Activated CD8-positive, alpha-beta memory T cell treated with anti-CD3 and anti-CD28 coated beads for 48 hours (primary cell): ENCODE measurements at places on chromosomes 16 and 17.

- no peak for DNase-seq
These were observed 144.7 kb upstream of the IRX3 start for GRCh38 chr16:54431041-54431996.

DNA sequence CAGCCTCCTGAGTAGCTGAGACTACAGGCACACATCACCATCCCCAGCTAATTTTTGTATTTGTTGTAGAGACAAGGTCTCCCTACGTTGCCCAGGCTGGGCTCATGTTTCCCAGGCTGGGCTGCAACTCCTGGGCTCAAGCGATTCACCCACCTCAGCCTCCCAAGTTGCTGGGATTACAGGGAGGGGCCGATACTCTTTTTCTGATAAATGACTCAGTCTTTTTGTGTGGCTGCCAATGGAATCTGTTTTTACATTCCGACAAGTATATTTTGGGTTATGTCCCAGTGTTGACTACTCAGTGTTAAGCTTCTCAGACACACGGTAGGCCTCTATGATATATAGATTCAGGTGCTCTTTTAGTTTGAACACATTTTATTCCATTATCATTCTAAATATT is 58.1 kb downstream of the SLFN11 start:
- DNase-seq, result no peak

DNA sequence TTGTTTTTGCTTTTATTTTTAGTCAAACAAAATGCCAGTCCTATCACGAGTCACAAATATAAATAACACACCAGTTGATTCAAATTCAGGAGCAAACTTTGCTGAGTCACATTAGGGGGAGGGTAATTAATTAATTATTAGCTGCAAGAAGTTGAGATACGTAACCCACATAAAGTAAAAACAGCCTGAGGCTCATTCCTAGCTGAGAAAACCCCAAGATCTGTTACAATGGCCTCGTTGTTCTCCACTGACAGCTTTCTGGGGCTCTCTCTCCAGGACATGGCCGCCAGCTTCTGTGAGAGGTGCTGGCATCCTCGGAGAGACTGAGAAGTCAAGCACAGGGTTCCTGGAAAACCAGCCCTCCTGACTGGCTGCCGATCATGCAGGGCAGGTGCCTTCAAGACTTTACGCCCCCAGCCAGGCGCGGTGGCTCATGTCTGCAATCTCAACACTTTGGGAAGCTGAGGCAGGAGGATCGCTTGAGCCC is 11.1 kb downstream of the RAB40B start:
- DNase-seq, result no peak

- no peak for DNase-seq
These were observed 104.7 kb downstream of the LITAF start for GRCh38 chr16:11481987-11482386.

DNA sequence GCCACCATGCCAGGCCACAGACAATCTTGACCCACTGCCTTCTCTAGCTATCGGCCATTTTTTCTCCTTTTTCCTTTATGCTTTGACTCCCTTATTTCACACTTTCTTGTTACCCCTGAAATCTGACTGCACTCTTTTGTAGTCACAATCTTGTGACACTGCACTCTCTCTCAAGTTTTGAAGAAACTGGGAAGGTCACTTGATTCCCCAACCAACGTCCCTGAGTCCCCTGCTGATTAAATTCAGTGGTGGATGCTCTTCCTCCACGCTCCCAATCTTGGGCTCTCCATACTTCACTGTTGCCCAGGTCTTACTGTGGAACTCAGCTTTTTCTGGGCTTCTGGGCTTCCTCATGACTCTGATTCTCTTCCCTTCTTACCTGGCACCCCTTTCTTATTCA is 33.9 kb downstream of the PECAM1 start:
- no peak for DNase-seq

DNA sequence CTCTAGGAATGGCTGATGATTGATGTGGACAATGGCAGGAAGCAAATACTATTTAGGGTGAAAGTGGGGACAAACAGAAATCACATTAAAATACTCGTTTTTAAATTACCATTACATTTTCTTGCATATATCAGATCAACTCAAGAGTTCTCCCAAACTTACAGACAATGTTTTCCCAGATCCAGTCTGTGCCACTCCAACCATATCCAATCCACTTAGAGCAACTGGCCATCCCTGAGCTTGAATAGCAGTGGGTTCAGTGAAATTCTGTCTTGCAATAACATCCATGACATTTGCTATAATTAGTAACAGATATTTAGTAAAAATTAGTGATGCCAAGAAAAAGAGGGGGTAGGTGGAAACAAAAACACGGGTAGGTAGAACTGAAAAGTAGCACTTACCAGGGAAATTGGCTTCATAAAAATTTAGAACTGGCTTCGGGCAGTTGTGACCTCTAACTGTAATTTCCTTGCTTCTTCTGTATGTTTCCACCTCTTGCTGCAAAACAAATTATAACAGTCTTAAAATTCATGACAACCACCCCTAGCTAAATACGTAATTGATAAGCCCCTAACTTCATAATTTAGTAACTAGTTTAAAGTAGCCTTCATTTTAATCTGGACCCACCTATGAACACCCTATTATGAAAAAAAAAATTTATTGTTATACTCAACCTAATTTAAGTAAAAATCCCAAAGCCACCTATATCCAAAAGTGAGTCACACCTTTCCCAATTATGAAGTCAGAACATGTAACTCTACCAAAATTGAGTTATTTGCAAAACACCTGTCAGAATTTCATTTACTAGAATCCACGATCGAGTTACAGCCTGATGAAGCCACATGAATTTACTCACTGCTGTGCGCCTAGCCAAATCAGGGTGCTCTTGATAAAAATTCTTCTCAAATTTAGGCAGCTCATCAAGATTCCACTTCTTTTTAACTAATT is 2.0 kb downstream of the DDX5 start:
- DNase-seq, result no peak

- DNase-seq, result peak; percentile 49
These were observed at the start of gene SEZ6 for GRCh38 chr17:29005936-29006511. TSS of gene SEZ6 (minus strand) at chr17:29006033. CDS start at chr17:29005869, 164 bp downstream.

DNA sequence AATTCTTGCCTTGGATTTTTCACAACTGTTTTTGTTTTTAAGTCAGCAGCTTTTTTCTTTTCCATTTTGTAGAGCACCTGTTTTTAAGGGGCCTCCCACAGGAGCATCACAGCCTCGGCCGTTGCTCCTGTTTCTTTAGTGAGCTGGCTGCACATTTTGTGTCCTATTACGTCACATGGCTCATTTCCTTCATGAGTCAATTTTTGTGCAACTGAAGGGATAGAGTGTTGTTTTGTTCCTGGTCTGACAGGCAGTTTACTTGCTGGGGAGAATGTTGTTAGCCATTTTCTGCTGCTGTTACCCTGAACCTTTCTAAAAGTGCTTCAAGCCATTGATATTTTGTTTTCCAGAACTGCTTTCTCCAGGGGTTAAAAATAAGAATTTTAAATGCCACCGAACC is 45.0 kb upstream of the CRISPLD2 start:
- no peak for DNase-seq

DNA sequence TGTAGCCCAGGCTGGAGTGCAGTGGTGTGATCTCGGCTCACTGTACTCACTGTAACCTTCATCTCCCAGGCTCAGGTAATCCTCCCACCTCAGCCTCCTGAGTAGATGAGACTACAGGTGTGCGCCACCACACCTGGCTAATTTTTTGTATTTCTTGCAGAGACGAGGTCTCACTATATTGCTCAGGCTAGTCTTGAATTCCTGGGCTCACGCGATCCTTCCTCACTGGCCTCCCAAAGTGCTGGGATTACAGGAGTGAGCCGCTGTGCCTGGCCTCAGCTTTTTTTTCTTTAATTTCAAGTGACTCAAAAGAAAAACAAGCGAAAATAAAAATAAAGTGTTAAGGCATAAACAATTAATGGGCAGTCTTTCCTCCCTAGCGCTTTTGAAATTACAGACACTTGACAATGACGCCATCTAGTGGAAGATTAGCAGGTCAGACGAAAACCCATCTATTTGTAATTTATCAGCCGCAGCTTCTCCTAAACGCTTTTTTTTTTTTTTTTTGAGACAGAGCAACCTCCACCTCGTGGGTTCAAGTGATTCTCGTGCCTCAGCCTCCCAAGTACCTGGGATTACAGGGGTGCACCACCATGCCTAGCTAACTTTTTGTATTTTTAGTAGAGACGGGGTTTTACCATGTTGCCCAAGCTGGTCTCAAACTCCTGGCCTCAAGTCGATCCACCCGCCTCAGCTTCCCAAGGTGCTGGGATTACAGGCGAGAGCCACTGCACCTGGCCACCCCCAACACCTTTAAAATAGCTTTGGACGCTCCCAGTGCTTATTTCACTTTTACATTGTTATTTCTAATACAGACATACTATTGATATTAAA is 28.1 kb upstream of the PECAM1 start:
- no peak for DNase-seq

DNA sequence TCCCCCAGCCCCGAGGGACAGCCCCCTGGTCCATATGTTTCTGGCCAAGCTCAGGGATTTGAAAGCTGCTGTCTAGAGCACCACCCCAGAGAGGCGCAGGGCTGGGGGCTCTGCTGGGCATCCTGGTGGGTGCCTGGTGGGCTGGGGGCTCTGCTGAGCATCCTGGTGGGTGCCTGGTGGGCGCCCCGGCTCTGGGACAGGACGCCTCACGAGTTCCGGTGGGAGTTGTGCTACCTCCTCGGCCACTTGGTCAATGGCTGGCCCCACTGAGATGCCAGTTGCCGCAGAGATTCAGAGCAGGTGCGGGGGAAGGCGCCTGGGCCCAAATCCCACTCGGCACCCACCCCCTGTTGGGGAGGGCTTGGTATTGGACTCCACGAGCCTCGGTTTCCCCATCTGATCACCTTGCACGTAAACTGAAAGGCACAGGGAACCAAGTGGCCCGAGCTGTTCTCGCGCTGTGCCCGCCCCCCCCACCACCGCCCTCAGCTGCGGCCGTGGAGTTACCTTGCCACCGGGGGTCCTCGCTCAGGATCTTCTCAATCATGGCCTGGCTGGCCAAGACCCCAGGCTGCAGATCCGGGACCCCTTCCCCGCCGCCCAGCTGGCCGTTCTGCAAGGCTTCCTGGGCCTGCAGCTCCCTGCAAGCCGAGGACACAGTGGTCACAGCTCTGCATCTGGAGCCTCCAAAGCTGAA is 13.3 kb downstream of the UNKL start:
- no peak for DNase-seq

- DNase-seq, result no peak
These were observed 230.3 kb downstream of the MRTFB start for GRCh38 chr16:14301169-14302030.

- DNase-seq, result no peak
These were observed 2.2 kb downstream of the YBX2 start for GRCh38 chr17:7292194-7292593.

DNA sequence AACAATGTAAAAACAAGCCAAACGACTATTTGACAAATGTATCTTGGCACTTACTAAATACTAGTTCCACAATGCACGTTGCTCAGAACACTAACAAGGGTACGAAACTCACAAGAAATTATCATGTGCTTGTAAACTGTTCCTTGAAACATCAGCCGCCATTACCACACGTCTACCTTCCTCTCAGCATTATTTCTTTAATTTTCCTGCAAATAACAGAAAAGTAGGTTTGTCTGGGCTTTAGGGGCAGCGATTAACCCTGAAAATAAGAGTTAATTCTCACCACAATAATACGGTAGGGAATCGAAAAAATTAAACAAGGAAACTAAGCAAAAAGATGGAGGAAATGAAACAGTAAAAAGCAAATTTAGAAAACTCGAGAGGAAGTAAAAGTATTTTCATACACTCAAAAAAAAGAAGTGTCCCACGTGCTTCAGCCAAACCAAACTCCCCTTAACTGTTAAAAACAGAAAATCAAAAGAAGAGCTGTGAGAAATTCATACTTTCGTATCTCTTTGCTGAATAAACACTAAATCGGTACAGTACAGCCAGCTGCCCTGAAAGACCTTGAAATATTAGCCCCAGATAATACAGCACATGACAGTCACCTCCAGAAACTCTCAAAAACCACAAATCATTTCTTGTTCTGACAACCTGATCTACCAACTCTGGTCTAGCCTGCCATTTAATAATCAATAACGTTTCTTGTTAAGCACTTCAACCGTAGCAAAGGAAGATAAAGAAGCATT is 1.2 kb downstream of the ARHGAP17 start:
- no peak for DNase-seq

DNA sequence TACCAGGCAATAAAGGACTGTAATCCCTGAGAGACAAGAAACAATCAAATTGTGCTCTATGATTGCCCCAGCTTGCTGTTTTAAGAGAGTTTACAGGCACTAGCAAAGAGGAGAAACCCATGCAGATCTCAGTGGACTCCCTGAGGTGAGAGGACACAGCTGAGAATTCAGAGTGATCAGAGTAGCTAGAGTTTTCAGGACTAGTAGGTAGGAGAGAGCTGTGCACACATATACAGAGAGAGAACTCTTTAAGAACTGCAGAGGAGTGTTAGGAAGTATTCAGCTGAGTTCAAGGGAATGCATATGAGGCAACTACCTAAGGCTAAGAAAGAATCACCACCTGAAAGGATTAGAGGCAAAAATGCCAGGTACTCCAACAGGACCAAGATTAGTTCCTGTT is 904.8 kb downstream of the CDH8 start:
- no peak for DNase-seq

DNA sequence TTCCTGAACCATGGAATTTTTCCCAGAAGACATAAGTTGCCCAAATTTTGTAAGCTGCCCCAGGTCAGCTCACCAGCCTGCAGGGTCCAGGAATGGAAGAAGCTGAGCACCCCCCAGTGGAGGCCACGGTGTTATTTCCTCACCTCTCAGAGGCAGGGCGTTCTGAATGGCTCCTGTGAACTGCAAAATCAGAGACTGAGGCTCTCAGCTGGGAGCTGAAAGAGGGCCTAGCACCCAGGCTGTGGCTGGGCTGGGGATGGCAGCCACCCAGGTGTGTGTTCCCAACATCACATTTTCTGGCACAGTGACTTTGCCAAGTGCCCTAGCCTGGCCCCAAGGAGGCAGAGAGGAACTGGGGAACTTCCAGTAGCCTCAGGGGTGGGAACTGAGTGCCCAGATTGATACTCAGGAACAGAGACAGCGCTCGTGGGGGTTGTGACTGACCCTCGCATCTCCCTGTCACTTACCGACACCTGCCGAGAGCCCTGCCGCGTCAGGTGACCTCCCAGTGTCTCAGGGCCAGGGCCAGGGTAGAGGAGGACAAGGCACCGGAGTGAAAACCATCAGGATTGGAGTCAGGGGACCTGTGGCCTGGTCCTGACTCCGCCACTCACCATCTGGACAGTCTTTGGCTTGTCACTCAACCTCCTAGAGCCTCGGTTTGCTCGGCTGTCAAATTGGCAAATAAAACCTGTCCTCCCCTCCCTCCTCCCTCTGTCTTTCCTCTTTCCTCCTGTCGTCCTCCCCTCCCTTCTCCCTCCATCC is 11.3 kb downstream of the CACNG4 start:
- DNase-seq, result no peak
